CD8-positive, alpha-beta memory T cell (primary cell): ENCODE measurements at places on chromosomes 5 and 9.

DNA sequence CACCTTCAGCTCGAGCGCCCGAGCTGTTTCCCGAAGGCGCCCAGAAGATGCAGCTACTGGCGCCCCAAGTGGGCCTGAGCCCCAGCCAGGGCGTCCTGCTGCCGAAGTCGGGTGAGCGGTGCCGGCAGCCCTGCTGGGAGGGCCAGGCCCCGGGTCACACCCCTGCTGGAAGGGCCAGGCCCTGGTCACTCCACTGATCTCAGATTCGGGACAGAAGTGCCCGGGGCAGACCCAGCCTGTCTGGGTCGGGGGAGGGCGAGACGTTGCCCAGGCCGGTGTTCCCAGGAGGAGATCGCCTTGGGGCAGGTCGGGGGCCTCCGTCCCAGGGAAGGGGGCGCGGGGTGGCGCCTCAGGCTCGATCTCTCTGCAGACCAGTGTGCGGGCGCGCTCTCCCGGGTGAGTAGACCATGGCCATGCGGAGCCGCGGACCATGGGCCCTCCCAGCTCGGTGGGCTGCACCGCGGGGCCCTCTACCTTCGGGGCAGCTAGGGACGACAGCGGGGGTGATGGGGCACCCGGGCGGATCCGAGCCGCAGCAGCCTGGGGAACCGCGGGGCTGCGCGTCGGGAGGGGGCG, 2.3 kb downstream of the LCNL1 start:
- DNase-seq, result no peak

- DNase-seq, result no peak
Measured at GRCh38 chr9:14452539-14452938, 138.6 kb upstream of the NFIB start.

DNA sequence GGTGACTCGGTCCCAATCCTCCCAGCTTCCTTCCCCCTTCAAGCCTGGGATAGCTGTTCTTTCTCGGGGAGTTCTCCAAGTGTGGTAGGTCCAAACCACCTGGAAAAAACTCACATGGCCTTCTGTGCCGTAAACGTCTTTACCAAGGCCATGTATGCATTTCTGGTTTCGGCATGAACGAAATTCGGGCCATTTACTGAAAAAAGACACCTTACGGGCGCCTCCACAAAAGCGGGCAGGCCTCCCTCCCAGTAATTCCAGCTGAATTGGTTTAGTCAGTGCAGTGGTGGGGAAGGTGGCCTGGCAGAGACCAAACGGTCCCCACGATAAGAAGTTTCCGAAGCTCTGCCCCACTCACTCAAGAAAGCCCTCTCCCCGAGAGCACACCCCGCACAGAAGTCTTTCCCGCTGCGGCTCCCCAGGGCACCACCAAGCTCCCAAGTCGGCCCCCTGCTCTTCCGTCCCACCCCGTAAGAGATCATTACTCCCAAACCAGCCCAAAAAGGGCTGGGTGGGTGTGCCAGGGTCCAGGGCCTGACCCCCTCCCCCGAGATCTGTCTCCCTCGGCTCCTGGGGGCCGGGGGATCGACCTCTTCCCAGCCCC, 86.3 kb upstream of the MELK start:
- DNase-seq, result no peak

DNA sequence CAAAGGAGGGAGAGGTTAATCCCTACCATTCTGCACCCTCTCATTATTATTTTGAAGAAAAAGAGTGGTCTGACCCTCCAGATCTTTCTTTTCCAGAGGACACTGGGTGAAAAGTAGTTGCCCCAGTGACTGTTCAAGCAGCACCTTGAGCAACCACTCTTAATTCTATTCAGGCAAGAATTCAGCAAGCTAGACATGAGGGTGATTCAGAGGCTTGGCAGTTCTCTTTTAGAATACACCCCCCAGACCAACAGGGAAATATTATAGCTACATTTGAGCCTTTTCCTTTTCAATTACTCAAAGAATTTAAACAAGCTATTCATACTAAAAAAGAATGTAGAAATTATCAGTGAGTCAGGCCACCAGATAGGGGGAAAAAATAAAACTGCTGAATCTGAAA, 178.3 kb downstream of the MRPS30 start:
- DNase-seq, result no peak

GRCh38 chr9:26656003-26656870, 236.4 kb downstream of the CAAP1 start:
- no peak for DNase-seq

DNA sequence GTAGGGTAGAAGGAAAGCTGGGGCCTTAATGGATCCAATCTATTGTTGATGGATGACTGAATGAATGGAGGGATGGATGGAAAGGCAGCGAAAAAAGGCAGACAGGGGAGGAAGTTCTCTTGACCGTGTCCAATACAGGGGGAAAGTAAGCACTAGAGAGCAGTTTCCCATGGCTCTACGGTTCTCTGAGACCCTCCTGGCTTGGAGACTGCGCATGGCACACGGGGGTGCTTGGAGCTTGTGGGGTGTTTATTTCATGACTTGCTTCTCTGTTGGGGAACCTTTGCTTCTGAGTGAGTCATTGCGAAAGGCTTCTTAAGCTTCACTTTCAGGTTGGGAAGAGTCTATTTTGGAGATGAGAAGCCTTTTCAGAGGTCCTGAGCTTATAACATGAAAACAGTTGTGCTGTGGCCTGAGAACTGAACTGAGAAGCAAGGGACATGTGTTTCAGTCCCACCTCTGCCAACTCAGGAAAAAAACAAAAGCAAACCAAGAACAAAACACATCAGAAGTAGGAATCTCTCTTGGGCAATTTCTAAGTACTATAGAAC, 12.8 kb upstream of the TEX48 start:
- DNase-seq, result no peak

DNA sequence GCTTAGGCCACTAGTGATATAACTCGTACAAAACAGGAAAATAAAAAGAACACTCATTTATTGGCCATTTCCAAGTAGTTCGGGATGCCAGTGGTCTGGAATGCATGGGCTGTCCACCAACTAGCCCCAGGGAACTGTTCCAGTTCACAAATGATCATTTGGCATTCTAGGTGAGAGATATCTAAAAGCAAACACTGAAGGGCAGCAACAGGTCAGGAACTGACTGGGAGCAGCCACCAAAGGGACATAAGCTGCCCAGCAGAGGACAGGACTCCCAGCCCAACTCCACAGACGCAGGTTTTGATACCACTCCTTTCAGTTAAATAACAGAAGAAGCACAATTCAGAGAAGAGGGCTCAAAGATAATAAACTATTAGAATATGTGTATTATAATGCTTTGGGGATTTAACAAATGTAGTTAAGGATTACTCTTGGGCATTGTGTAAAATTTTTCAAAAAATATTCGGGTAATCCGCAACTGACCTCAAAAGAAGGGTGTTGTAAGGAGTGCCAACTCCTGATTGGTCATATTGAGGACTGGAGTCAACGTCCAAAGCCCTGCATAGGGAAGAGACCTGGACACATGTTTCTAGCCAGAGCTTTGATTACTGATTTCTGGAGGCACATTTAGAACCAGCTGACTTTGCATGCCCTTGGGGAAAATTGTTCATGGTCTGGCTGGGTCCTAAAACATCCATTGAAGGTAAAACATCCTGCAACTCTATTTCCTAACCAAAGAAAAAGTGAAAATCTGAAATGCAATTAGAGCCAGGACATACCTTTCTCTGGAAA, 320.0 kb downstream of the DNAH5 start:
- DNase-seq, result no peak

DNA sequence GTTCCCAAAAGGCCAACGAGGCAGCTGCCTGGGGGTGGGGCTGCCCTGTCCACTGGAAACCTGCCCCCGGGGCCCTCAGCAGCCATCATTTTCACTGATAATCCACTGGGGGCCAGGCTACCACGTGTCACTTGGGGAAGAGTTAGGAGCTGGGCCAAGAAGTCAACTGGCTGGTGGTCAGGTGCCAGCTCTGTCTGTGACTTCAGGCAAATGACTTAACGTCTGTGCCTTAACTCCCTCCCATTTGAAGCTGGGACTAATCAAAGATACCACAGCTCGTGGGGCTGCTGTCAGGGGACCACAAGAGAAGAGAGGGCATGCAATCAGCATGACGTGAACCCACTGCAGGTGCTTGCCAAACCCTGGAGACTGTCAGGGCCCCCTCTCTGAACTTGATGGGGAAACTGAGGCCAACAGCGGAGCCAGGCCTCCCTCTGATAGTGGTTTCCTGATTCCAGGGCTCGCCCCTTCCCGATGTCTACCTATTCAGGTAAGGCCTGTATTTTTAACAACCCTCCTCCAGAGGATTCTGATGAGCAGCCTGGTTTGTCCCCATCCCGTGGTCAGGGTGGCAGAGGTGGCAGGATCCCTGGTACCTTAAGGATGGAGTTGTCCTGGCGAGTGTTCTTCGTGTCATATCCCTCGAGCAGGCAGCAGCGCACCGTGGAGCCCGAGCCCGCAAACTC, 12.3 kb upstream of the DPM2 start:
- no peak for DNase-seq

- DNase-seq, result no peak
Measured at GRCh38 chr5:167207081-167207480, 1084.4 kb upstream of the WWC1 start.

GRCh38 chr5:102865510-102866236, 110.6 kb downstream of the PAM start:
- peak; percentile 34 for DNase-seq

DNA sequence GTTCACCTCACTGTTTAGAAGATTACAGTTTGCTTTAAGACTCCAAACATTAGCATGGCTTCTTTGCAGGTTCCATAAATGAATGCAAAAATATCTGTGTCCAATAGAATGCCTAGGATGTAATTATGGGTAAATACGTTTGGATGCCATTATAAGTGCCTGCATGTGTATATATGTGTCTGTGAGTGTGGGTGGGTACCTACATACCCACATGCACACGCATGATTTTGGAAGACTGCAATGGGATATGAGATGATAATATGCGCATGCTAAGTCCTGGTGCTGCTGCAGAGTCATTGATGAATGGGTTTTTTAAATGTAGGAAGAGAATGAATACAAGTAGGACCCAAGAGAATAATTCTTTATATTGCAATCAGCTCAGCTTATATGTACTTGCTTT, 406.4 kb downstream of the ZSWIM6 start:
- DNase-seq, result no peak

DNA sequence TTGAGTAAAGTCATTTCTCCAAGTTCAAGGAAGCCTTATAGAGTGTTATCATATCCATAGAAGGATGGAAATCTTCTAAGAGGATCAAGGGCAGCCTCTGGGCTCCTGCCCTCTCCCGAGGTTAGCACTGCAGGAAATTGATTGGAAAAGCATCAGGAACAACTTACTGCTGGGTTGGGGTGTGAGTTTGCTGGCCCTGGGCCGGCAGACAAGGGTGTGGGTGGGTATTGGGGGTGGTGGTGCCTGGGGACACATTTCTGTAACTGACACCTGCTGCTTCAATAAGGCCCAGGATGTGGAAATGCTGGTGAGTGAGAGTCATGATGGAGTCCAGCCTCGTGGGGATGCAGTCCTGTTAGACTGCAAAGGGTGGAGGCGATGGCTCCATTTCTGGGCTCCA, 5.5 kb downstream of the CSF2 start:
- no peak for DNase-seq

DNA sequence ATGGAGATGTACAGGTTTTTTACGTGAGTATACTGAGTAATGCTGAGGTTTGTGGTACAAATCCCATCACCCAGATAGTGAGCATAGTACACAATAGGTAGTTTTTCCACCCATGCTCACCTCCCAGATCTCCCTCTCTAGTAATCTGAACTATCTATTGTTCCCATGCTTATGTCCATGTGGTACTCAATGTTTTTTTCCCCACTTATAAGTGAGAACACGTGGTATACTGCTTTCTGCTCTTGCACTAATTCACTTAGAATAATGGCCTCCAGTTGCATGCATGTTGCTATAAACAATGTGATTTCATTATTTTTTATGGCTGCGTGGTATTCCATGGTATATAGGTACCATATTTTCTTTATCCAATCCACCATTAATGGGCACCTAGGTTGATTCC, 593.9 kb downstream of the ANXA1 start:
- DNase-seq, result no peak

DNA sequence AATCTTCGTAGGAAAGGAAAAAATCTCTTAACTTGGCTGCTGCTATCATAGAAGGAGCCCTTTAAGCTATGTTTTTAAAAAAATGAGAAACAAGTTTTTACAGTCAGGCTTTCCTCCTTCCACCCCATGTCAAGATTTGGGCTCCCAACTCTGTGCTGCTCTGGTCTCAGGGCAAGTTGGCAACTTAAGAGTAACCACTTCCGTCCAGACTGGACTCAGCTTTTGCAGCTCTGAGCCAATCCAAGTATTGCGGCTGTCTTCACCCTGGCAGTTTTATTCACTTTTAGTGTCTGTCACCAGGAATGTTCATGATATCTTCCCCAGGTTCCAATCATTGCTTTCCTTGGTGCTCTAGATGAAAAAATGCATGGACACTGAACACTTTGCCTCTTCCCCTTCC, 115.9 kb upstream of the GAS1 start:
- DNase-seq, result no peak

- no peak for DNase-seq
Measured at GRCh38 chr5:156456857-156457256, 129.9 kb downstream of the SGCD start.

DNA sequence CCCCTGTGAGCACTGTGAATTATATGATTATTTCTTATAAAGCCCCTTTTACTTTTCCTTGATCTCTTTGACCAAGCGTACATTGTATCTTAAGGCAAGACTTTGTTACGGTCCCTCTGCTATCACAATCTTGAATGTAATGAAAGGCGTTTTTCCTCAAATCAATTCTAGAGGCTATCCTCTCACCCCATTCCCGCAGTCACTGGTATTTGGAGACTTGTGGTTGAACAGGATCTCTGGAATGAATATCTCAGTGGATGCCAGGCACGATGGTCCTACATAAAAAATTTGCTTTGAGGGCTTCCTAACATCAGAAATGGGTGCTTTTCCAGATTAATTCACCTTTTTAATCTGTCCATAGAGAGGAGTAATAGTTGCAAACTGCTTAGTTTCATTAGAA, 151.4 kb upstream of the PAPPA start:
- no peak for DNase-seq

- DNase-seq, result no peak
Measured at GRCh38 chr5:174560861-174561260, 163.5 kb upstream of the MSX2 start.
